Cerebellum (tissue), 4 donors: ENCODE measurements at places on chromosomes 4 and X. TPM values are rescaled to one million over a fixed set of nuclear protein-coding genes. Genes with fewer than 3 reads are reported as not detected.

The ZNF157 gene
- total RNA-seq: 5.4 TPM

The AMBN gene
- not detected for total RNA-seq

The TMPRSS11B gene
- not detected for total RNA-seq

The FAT1 gene
- 85.3 TPM for total RNA-seq

The ASIC5 gene
- not detected for total RNA-seq

The H2AZ1 gene
- total RNA-seq: 121 TPM

The ITIH6 gene
- total RNA-seq: not detected

The LRP2BP gene
- 13.4 TPM for total RNA-seq

The HMX1 gene
- total RNA-seq: 0.18 TPM

The UGT2B15 gene
- not detected for total RNA-seq

The FDCSP gene
- total RNA-seq: not detected
